ENCODE measurements at places on chromosomes 3 and 15.

- no peak for DNase-seq
These were observed 18.4 kb upstream of the SLC6A1 start for GRCh38 chr3:10974131-10974530.

- DNase-seq, result no peak
These were observed 87.4 kb upstream of the MEX3B start for GRCh38 chr15:82133251-82133650.

DNA sequence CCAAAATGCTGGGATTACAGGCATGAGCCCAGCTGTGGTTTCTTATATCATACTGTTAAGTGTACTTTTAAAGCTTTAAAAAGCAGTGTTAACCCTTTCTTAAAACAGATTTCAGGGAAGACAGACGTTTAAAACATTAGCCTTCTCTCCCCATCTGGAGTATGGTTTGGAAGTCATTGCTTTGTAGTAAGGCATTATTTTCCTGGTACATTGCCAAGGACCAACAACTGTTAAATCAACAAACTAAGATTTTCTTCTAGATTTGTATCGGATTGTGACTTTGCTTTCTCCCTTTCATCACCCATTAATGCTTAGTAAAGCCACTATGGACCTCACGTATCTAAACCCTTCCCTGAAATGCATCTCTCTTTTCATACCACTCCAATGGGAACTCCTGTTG, 50.5 kb downstream of the UBE2E1 start:
- DNase-seq, result no peak

GRCh38 chr15:89206908-89207331, 14.5 kb downstream of the RLBP1 start:
- peak; percentile 79 for DNase-seq

DNA sequence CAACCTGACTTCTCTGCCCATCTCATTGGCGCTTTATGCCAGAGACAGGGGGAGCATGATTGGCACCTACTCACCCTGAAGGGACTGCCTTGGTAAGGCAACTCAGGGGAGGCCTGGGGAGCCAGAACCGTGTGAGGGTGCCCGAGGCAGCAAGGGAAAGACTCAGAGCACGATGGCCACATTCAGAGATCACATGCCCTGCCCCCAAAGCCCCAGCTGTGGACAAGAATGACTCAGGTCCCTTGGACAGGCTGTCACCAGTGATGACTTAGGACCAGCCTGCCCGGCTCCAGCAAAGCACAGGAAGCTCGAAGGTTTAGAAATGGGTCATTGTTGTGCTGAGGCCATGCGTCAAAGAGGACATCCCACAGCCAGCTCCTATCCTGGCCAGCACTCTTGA, 49.1 kb upstream of the LIMD1 start:
- no peak for DNase-seq

DNA sequence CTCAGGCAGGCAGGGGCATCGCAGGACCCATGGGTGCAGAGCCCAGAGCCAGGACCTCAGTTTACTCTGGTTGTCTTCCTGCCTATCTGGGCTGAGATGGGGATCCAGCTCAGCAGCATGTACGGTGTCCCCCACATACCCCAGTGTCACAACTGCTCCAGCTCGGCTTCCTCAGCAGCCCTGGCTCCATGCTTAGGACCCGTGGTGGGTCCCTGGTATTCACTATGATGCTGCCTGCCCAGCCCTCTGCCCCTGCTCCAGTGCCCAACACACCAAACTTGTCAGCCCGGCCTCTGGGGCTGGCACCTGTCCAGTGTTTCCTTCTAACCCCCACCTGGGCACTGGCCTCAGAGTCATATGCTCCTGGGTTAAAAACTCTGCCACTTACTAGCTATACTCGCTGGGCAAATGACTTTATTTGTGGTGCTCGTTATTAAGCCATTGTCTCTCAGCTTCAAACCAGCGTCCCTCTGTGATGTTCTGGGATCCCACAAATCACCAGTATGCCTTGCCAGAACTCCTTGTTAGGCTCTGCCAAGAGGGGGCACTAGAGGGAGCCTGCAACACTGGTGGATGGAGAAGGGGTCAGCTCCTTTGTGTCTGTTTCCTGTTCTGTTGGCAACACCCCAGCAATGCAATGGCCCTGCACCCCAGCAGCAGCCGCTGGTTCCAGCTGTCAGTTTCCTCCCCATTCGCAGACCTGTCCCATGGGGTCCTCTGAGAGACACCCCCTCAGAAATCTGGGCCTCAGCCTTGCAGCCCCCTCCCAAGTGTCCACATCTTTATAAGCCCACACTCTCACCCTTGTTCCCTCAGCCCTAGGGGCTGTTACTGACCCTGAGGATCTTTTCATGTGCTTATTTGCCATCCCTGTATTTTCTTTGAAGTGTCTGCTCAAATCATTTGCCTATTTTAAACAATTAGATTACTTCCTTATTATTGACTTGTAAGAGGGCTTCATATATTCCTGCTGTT, 24.1 kb upstream of the MRPS22 start:
- no peak for DNase-seq

DNA sequence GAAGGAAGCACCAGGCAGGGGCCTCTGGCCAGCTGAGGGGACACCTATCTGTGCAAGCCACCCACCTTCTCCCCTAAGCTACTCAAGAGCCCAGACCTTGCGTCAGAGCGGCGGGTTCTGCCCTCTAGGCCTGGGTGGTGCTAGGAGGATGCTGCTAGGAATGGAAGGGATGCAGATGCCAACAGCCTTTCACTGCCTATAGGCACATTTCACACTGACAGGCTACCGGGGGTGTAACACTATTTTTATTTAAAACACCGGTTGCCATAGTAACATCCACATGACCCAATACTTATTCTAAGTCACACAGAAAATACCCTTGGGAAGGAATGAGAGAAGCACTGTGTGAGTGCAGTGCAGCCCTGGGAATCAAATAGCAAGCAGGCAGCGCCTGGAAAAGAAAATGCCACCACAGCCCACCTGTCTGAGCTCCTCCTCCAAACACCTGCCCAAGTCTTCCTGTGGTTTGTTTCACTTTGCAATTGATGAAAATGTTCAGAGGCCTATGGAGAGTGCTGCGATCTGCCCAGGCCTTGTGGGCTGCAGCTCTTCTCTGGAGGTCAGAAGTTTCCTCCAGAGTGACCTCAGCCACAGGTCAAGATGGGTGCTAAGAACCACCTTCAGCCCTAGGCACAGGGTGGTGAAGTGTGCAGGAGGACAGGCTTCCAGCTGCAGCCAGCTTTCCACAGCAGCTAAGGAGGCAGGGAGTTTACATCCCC, 113.5 kb upstream of the TOPAZ1 start:
- no peak for DNase-seq

DNA sequence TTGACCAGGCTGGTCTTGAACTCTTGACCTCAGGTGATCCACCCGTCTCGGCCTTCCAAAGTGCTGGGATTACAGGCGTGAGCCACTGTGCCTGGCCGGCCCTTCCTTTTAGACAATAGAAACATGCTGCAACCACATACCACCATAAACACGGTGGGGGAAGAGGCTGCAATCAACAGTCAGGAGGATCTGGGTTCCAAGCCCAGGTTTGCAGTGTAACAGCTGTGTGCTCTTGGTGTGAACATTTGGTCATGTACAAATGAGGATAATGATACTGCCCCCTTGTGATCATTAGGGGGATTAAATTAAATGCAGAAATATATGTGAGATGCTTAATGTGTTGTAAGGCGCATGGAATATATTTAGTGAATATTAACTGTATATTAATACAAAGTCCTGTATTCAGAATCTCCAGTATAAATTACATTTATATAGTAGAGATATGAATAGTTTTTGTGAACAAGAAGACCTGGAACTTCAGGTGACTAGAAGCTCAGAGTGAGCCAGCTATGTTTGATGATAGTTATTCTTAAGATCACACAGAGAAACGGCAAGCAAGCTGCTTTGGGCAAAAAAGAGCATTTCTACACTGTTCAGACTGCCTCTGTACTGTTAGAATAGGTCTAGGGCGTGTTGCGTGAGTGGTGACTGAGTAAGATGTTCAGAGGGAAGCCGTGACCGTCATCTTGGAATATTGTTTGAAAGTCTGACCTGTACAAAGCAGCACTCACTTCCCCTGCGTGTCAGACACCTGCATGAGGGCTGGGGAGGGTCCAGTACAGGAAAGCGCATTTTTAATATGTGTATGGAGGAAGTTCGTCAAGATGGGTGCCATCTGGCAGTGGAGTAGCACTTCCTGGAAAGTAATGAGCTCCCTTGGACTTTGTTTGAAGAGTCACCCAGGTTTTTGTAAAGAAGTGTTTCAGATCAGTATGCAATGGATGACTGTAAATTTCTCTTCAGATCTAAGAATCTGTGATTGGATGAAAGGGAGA, 125.8 kb downstream of the PGPEP1L start:
- no peak for DNase-seq

GRCh38 chr3:116872688-116873087, 163.1 kb downstream of the TUSC7 start:
- DNase-seq, result no peak

Data from stimulated activated CD4-positive, alpha-beta T cell treated with anti-CD3 and anti-CD28 coated beads, Interleukin-4, amount 100 ng/mL, for 24 hours (primary cell).